Adipocyte (in vitro differentiated cells): ENCODE measurements at places on chromosomes 3 and 15.
A peak's percentile ranks its signal among the peaks of the same experiment; 100 is the strongest.

- no peak for DNase-seq
Observed at GRCh38 chr15:65006876-65007275, 17.2 kb upstream of the SPG21 start.

DNA sequence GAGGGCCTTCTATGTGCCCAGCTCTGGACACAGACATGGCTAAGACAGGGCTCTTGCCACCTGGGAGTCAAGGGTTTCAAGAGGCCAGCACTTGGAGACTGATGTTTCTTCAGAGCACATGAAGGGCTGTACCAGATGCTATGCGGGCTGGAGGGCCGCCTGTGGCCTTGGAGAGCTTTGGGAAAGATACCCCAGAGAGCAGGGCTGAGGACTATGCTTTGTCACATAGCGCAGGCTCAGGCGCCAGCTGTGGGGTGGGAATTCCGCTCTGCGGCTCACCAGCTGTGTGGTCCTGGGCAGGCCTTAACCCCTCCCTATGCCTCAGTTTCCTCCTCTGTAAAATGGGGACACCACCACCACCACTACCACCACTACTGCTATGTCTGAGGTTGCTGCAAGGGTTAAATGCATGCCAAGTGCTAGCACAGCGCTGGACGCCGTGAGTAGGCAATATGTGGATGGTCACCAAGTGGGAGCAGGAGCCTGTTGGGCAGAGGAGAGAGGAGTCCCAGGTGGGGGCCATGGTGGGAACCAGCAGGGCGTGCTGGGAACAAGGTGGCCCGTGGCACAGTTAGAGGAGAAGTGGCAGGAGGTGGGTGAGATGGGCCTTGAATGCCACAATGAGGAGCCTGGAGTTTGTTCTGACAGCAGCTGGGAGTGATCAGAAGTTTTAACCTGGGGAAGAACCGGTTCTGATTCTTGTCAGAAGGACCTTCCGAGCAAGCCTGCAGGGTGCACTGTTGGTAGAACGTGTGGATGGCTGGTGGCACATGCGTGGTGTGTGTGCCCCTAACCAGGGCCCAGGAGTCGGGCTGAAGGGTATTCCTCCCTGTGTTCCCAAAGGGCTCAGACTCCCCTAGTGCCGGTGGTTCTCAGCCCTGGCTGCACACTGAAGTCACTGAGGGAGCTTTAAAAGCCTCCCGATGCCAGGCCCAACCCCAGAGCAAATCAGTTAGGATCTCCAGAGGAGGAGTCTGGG, 41.7 kb downstream of the FEM1B start:
- DNase-seq: no peak

GRCh38 chr3:156181509-156181908, 61.1 kb downstream of the KCNAB1 start:
- DNase-seq: no peak

DNA sequence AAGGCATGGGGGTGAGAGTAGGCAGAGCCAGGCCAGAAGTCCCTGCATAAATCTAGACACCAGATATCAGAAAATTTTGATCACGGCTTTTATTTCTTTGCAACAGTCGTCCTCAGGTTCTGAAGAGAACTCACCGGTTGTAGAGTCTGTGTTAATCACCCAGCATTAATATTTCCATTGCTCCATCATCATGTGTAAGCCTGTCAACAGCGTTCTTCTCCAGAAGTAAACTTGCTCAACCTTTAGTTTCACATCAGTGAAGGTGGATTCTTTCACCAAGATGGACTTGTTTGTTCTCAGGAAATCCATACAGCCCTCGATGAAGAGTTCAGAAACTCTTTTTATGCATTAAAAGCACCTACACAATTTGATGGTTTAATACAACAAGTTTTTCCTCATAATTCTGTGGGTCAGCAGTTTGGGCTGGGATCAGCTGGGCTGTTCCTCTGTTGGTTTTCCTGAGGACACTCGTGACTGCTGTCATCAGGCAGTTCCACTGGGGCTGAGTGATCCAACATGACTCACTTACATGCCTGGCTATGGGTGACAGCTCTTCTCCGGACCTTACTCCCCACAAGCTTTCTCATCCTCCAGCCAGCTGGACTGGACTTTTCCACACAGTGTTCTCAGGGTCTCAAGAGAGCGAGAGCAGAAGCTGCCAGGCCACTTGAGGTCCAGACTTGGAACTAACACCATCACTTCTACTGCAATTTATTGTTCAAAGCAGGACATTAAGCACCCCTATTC, 303.4 kb downstream of the ZNF621 start:
- DNase-seq: no peak

GRCh38 chr3:57041674-57042073, 18.8 kb upstream of the SPATA12 start:
- no peak for DNase-seq

- no peak for DNase-seq
Observed at GRCh38 chr3:147458995-147459704, 50.0 kb downstream of the ZIC1 start.

GRCh38 chr3:134617608-134618477, 33.0 kb downstream of the KY start:
- DNase-seq: no peak

- no peak for DNase-seq
Observed at GRCh38 chr15:91862891-91863504, 9.5 kb downstream of the SLCO3A1 start.

DNA sequence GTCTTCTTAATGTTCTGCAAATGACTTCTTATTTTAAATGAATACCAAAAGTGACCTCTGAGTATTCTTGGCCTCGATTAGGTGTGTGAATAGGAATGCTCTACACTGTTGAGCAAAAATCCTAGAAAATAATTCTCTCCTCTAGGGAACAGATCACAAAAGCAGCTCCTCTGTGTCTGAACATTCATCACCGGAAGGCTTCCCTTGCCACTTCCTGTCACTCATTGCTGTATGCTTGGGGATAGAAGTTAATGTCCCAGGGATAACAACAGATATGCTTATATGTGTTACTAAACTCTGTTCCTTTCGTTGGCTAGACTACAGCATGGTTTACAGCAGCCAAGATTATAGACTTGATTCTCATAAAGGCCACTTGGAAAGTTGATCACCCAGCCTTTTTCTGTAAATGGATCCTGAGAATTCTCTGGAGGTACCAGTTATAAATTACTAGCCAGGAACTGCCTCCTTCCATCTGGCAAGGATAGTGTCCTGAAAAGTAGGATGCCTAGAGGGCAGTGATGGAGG, 16.0 kb upstream of the PTX3 start:
- DNase-seq: no peak

- no peak for DNase-seq
Observed at GRCh38 chr3:194586836-194587235, 46.4 kb downstream of the TMEM44 start.

DNA sequence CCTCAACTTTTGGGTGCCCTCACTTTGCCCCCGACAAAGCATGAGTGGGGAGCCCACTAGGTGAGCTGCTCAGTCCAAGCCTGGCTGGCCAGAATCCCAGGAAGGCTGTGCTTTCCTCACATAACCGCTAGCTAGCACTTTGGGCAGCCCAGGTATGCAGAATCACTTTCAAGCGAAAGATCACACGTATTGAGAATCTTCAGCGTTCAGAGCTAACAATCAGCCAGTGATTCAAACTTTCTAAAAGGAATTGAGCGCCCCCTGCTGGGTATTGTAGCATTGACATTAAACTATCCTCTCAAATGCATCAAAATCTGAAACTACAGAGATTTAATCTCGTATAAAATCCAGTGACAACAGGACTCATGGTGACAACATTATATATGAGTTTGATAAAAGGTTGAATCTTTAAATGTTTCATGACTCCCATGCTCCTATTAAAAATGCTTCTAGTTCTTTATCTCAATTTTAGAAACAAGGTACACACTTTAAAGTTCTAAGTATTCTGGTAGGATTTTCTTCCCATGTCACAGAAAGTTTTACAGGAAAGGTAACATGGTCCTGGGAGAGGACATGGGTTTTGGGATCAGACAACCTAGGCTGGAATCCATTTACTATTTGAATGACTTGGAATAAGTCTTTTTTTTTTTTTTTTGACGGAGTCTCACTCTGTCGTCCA, 11.8 kb downstream of the ANAPC13 start:
- DNase-seq: peak; percentile 97
